ENCODE measurements at places on chromosomes 3 and 15.

DNA sequence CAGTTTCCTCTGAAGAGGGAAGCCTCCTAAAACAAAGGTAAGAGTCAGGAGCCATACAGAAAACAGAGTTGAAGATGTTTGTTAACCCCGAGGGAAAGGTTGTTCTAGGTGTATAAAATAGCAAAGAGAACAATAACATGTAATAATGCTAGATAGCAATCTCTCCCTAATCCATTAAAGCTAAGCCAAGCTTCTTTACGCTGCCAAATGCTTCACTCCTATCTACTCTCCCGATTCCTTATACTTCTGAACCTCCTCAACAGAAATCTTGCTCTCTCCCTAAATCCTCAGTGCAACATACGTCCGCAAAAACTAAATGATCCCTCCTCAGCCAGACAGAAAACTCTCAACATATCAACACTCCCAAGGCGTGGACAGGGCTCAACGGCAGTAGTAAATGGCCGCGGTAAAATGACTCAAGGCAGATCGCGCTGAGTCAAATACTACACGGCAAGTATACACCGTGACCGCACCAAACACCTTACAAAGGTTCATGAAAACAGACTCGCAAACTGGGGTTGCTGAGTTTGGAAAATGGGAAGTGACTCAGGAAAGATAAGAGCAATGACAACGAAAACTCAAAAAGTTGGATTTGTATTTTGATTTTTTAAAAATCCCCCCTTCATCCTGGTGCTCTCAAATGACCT, 682 bp downstream of the CLDND1 start:
- DNase-seq = peak; percentile 38

GRCh38 chr15:29815000-29815710, 7.1 kb downstream of the TJP1 start:
- no peak for DNase-seq

DNA sequence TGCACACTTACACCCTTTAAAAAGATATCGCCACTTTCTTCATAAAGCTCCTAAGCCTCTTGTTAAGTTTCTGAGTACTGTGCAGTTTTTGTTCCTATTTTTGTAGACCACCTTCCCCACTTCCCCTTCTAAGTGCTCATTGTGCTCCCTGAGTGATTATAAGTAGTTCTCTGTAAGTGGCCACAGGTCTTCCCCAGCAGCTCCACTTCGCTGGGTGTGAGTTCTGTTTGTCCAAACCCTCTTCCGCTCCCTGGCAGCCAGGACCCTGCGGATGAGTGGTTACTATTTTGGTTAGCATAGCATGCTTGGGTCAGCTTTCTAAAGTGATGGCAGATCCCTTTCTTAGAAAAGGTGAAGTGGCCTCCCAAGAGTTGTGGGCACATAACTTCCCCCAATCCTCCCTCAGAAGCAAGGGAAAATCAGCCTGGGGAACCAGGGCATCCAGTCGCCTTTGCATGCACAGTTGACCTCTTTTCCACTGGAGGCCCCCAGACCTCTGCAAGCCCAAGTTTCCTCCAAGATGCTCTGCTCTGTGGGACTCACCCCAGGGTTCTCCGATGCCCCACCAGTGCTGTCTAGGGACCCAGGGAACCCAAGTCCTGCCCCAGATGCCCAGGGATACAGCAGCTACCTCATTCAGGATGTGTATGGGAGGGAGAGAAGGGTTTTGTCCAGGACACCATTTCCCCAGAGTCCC, 69.6 kb downstream of the ATP10A start:
- no peak for DNase-seq

DNA sequence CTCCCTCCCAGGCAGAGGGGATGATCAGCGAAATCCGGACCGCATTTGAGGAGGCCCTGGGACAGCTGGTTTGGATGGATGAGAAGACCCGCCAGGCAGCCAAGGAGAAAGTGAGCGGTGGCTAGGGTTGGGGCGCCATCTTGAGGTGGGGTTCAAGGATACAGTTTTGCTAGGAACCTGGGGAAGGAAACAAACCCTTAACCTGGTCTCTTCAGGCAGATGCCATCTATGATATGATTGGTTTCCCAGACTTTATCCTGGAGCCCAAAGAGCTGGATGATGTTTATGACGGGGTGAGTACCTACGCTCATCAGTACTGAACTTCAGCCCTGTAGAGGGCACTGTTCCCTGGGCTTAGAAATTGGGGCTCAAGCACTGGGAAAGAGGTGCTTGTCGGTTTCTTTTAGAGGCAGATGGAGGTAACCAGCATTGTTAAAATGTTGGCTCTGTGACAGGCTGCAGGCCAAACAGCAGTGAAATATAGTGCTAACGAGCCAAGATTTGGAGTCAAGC, 9.6 kb upstream of the PSMD2 start:
- DNase-seq = peak; percentile 41

- DNase-seq = no peak
These were observed 54.7 kb downstream of the NR2F2 start for GRCh38 chr15:96385195-96385594.

GRCh38 chr15:47186075-47186474, 531.2 kb upstream of the SEMA6D start:
- no peak for DNase-seq

- DNase-seq = no peak
These were observed 1031.8 kb upstream of the NR2F2 start for GRCh38 chr15:95298729-95299128.

DNA sequence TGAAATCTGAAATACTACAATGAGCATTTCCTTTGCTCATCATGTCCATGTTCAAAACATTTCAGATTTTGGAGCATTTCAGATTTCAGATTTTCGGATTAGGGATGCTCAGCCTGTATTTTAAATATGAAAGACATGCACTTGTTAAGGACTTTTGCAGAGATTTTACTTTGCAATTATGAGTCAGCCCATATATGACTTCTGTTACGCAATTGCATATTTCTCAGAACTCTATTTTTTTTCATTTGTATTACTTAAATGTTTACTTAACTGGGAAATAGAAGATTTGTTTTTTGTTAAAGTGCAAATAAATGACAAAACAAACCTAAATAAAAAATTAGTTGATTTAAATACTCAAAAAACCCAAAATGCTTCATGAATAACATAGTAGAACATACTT, 376.2 kb downstream of the ZBTB20 start:
- DNase-seq = no peak

DNA sequence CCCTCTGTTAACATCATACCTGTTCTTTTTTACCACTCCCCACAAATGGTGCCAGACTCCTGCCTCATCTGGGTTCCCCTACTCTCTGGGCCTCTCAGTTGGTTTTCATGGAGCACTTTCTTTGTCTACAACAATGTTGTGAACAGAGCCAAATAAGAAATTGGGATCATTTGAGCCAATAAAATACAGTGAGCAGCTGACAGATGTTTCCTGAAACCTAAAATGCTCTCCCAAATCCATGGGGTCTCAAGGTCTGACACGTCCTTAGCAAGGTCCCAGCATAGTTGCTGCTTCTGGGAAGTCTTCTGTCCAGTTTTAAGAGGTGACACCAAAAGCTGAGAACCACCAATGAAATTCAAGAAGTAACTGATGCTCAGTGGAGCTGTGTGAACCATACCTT, 1.7 kb downstream of the NMNAT3 start:
- DNase-seq = no peak

- DNase-seq = no peak
These were observed 24.5 kb downstream of the QTRT2 start for GRCh38 chr3:114081037-114081436.

- no peak for DNase-seq
These were observed 43.9 kb downstream of the NSMCE3 start for GRCh38 chr15:29225534-29226234.

GRCh38 chr3:168952551-168952950, 711.0 kb downstream of the MECOM start:
- no peak for DNase-seq

DNA sequence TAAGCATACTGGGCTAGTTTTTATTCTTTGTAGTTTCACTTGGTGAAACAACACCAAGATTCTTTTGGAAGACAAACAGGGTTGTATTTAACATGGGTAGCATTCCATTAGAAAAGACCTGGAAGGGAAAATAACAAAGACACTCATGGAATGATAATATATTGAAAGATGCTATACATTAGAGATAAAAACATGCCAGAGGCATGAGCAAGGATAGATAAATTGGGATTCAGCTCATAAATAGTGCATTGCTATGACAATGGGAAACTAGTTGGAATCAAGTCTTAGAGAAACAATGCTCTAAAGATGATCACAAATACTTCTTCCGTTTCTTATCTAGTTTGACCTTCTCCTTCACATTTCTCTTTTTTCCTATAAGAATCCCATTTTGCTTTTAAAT, 677.4 kb downstream of the ZNF385D start:
- no peak for DNase-seq

DNA sequence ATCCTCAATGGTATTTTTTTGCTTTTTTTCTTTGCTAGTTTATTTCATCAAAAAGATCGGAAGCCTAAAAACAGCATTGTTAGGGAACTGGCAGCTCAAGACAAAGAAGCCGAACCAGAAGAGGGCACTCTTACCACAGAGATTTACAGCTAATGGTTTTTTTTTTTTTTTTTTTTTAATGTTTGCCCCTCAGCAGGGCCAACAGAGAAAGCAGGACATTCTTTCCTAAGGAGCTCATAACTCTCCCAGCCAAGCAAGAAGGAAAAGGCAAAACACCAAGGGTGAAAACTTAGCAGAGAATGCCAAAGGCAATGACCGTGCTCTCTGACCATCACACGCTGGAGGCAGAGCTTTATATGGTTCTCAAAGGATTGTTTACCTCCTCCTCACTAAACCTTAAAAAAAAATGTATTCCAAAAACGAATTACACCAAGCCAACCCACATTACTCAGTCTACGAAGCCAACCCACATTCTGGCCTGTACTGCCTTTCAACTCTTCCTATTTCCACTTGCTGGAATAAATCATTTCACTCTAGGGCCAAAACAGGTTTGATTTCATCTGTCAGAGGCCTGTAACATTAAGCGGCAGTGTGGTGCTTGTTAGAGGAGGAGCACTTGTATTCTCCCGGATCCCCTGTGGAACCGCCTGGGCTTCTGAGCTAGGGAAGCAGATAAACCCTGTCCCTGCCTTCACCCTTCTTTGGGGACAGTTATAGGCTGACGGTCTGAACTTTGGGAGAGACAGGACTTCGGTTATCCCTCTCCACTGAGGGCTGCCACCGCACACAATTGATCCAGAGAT, 35.6 kb upstream of the GYG1 start:
- no peak for DNase-seq

GRCh38 chr15:26132811-26133210, 269.7 kb upstream of the ATP10A start:
- DNase-seq = no peak

DNA sequence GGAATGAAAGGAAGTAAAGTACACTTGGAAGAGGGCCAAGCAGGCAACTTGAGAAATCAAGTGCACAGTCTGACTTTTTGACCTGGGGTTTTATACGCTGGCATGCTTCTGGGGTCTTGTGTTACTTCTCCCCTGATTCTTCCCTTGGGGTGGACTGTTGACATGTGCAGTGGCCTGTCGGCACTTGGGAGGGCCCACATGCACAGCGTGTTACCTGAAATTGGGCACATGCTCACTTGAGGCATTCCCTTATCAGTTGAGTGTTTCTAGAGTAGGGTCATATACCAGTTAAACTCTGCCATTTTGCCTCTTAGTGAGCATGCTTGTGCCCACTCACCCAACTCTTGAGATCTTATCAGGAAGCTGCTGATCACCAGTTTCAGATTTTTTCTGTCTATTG, 329.1 kb upstream of the SOX2 start:
- no peak for DNase-seq

DNA sequence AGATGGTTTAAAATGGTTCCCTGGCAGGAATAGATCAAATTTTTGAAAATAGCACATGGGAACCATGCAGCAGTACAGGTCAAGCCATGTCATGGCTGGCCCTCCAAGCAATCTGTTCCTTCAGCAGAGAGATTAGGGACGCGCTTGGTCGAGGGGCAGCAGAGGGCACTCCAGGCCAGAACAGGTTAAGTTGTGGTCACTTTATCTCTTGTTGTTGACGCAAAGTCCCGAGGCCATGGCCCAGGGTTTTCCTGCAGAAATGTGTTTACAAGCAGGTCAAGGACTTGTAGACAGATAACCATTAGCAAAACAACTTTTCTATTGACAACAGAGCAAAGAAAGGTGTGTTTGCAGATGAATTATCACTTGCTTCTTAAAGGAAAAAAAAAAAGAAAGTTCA, 570.0 kb upstream of the NR2F2 start:
- DNase-seq = no peak

- no peak for DNase-seq
These were observed 222.6 kb upstream of the NECTIN3 start for GRCh38 chr3:110849064-110849463.

DNA sequence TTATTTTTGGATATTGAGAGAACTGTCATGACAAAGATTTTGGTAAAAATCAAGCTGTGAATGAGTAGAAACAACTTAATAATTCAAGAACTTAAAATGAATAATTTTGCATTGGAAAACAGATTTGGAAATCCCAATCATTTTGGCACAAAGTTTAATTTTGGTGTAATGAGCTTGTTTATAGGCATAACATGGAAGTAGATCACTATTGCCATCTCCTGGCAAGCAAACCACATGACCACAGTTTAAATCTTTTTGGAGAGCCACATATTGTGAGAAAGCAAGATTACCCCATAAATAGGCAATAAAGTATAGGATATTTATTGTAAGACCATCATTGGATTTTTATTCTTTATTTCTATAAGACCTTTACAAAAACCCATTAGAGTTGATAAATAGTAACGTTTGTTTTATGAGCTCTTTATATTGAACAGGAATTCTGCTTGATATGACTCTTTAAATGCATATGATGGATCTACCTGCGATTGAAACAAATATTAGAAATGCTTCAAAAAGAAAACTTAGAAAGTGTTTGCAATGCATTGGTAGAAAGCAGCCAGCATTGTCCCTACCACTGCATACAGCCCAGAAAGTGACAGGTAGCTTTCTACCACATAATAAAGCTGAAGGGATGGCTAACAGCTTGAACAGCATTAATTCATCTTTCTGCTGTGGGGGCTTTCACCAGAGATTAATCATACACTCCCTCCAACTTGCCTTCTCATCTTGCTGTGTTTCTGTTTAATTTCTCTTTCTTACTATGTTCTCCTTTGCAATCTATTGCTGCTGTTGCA, 766.8 kb downstream of the TBL1XR1 start:
- DNase-seq = no peak

GRCh38 chr3:169383770-169384169, 279.7 kb downstream of the MECOM start:
- no peak for DNase-seq

DNA sequence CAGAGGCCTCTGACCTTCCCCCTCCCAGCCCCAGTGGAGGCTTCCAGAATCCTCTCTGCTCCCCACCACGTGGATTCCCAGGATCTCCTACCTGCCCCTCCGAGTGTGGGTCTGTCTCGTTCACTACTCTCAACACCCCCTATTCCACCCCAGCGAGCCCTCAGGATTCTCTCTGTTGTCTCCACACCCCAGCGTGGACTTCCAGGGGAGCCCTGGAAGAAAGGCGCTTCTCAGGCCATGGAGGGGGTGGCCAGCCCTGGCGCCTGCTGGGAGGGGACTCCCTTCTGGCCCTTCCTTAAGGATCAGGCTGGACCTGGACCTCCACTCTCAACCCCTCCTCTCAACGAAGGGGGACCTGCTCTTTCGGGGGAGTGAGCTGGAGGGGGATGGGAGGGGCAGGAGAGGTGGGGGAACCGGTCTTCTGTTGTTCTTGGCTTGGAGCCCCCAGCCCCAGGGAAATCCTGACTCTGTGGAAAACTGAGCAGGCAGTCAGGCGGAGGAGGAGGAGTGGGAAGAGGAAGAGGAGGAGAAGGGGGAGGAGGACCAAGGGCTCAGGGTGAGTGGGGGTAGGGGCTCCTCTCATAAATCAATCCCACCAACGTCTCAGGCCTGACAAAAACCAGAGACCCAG, 32.9 kb downstream of the EPHB3 start:
- DNase-seq = no peak

Data from activated effector memory CD4-positive, alpha-beta T cell treated with Interleukin-2 at 50 U/mL for 16 hours (primary cell).